ENCODE measurements at places on chromosomes 7 and 10.
A peak's percentile ranks its signal among the peaks of the same experiment; 100 is the strongest.

DNA sequence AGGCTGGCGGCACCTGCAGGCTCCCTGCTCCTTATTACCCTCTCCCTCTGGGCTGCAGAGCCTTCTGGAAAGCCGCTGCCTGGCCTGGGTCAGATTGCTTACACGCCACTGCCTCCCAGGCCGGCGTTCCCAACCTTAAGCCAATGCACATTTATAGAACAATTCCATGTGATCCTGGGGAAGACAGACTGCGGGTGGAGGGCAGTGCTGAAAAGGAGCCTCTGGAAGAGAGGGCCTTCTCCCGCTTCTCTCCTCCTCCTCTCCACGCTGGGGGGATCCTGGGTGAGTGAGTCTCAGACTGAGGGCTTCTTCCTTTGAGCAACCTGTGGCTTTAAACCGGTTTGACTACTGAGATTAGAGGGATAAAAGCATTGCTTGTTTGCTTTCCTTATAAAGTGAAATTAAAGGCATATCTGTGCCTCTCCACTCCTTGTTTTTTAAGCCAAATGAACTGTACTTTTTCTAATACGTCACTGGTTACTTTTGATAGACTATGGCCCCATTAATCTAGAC lies 5.5 kb downstream of the TACC2 start:
- DNase-seq: no peak

DNA sequence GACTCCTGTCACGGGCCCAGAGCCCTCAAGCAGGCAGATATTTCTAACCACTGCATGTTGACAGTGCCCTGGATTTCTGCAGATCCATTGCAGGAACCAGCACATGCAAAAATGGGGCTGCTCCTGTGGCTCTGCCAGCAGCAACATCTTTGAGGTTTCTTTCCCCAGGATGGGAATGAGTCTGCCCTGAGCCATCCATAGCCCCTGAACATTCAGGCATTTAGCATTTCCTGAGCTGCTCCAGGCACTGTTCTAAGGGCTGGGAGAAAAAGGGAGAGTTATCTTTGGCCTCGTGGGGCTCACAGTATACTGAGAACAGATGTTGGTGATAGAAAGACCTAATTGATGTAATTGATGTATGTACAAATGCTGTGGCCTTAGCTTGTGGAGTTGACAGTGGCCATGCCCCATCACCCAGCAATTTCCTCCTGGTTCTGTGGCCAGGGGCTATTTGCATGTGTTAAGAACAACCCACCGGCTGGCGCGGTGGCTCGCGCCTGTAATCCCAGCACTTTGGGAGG lies 66.0 kb upstream of the LRRC4 start:
- DNase-seq: no peak

- no peak for DNase-seq
These were observed 108.1 kb downstream of the GLRX3 start for GRCh38 chr10:130244031-130244927.

DNA sequence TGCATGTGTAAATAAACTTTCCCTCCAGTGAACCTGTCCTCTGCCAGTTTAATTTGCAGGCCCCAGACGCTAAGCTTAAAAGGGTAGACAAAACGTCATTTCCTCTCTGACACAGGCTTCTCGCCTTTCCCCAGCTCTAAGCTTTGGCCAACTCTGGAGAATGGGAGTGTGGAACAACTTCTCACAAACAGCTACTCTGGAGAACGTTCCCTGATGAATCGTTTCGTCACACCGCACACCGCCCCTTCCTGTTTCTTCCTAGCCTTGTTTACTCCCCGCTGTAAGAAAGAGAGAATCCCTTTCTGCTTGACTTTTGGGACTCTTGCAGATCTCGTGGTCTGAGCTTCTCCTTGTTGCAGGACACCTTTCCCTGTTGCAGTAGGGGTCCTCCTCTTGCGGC lies 564.2 kb downstream of the TCERG1L start:
- no peak for DNase-seq

GRCh38 chr10:31121757-31122577 lies 90.3 kb upstream of the ZNF438 start:
- no peak for DNase-seq

DNA sequence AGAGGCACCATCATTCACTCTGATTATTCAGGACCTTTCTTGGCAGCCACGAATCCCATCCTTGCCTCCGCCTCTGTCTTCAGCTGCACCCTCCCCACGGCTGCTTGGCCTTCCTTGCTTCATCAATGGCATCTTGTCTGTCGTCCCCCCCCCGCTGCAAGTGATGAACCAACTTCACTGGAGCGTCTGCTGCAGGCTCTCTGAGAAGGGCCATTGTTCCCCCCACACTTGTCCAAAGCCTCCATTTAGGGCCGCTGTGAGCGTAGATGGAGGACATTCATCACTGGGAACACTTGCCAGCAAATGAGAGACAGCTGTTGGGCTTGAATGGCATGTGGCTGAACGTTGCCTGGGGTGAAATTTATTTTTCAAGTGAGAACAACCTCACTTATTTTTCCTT lies 20.1 kb downstream of the AFAP1L2 start:
- DNase-seq: no peak

DNA sequence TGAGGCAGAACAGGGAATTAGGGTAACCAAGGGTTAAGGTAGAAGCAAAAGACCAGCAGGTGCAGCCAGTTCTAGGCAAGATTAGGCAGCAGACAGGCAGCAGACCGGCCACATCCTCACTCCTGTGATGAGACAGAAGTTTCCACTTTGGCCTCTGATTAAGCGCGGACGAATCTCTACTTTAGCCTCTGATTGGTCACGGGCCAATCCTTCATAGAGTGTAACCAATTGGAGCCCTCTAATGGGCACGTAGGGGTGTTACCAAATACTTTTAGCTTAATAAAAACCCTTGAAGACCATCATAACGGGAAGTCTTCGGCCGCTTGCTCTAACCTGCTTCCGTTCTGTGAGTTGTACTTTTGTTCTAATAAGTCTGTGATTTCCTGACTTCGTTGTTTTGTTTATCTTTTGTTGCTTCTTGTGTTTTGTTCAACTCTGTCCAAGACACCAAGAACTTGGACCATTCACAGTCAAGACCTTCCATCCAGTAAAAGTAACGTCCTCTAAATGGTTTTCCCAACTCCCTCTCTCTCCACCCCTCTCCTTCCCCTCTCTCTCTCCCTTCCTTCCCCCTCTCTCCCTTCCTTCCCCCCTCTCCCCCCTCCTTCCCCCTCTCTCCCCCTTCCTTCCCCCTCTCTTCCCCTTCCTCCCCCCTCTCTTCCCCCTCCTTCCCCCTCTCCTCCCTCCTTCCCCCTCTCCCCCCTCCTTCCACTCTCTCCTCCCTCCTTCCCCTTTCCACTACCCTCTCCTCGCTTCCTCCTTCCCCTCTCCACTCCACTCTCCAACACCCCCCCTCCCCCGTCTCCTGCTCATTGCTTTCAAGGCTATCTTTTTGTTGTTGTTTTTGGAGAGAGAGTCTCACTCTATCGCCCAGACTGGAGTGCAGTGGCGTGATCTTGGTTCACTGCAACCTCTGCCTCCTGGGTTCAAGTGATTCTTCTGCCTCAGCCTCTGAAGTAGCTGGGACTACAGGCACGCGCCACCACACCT lies 13.2 kb upstream of the MALSU1 start:
- DNase-seq: no peak

DNA sequence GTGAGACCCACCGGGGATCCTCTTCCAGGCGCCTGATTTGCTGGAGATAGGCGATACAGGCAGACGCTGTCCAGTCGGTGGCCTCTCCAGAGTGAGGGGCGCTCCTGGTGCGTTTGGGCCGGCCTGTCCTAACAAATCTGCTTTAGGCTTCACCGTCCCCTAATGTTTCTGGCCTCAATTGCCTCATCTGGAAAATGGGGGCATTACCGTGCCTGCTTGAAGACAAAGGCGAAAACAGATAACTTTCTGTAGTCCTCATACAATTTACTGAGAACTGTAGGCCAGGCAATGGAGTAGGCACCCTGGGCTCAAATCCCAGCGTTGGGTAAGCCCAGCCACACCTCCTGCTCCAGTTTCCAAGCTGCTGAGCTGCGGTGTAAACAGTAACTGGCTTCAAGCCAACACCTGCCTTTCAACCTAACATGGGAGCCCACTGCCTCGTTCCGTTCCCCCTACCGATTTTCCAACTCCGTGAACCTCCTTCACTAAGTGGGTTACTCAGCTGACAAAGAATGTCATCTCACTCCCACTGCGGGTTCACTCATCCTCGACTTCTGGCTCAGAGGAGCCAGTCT lies 589 bp upstream of the ZFAND4 start:
- DNase-seq: no peak

DNA sequence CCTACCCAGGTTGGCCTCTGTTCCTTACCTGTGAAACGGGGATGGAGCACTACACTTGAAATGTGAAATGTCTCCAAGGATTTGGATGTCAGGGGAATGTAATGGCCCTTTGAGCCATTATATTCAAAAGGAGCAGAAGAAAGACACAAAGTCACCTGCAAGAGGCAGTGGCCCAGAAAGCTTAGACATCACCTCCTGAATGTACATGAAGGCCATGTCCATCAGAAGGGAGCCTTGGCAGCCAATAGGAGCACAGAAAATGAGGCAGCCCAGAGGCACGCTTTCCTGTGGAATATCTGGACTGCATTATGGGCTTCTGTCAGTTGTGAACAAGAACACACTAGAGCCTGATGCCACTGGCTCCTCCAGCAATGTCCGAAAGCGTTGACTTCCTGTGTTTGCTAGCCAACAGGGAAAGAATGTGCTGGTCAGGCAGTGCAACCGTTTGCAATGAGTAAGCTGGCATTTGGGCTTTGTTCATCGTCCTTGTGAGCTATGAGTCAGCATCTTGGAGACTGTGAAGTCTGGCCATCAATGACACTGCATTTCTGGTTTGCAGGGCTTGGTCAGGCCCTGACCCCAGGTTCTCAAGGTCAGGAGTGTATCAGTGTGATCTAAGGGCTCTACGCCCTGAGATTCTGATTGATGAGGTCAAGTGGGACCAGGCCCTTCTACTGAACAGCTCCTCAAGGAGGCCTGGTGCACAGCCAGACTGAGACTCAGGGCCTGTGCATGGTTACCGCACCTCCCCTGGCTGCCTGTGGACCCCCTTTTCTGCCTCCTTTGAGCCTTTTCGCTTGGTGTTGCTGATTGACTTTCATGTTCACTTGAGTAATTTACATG lies 222.4 kb downstream of the RPS24 start:
- no peak for DNase-seq

GRCh38 chr7:126657137-126657536 lies 595.6 kb downstream of the GRM8 start:
- DNase-seq: no peak

GRCh38 chr10:133179651-133180050 lies 19.6 kb downstream of the KNDC1 start:
- DNase-seq: no peak

GRCh38 chr7:41869596-41869995 lies 166.7 kb upstream of the INHBA start:
- no peak for DNase-seq

GRCh38 chr7:1825897-1826741 lies 156.0 kb downstream of the ELFN1 start:
- no peak for DNase-seq

- DNase-seq: no peak
These were observed 1.9 kb upstream of the OTUD1 start for GRCh38 chr10:23436983-23437382.

DNA sequence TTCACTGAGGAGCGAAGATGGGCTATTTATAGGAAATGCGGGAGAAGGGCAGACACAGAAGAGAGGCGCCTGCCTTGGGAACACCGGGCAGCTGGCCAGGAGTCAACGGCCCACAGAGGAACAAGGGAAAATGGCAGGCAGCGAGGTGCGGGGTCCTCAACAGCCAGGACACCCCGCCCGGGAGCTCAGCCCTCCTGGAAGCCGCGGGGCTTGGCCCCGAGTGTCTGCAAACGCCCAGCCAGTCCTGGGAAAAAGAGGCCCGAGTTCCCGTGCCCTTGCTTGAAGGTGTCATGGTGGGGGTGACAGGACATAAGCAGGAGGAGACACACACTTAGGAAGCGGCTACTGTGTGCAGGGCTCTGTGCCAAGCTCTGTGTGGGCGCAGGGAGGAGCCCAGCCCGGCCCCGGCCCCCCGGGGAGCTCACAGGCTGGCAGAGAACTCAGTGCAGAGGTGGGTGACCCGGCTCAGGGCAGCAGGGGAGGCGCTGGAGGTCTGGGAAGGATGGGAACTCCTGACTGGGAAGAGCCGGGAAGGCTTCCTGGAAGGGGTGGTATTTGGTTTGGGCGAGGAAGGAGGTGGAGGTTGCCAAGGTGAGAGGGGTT lies 79.9 kb downstream of the ELFN1 start:
- no peak for DNase-seq

GRCh38 chr7:142319970-142320369 lies 62.1 kb upstream of the PRSS58 start:
- DNase-seq: peak; percentile 20

- no peak for DNase-seq
These were observed 565.8 kb downstream of the NRG3 start for GRCh38 chr10:82440775-82441174.

DNA sequence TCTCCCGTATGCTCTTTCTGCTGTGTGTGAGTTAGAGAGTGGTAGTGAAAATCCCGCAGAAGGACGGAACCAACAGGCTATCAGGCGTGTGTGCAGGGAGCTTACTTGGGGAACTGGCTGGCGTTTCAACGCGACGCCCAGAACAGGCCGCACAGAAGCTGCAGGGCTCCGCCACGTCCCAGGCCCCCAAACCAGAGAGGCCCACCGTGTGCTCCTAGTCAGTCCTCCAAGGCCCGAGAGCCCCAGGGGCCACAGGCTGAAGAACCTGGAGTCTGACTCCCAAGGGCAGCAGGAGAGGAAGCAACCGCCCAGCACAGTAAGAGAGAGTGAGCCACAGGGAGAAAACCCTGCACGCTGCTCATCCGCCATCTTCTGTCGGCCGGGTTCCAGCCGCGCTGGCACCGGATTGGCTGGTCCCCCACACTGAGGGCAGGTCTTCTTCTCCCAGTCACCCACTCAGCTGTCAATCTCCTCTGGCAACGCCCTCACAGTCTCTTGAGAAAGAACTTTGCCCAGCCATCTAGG lies 730.6 kb upstream of the VSTM2A start:
- no peak for DNase-seq

DNA sequence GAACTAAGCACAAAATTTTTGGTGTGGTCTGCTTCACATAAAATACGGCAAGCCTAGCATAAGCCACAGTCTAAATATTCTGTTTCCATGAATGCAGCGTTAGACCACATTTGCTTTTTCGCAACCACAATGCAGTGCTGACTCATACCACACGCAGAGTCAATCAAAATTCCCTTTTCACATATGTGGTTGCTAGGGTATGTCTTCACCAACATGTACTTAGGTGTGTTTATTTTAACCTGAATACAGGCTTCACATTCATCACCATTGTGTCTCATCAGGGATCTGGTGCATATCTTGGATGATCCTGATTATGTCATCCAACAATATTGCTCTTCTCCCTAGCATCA lies 90.8 kb downstream of the CHN2 start:
- DNase-seq: no peak

GRCh38 chr7:28174901-28175661 lies 5.5 kb downstream of the JAZF1 start:
- no peak for DNase-seq

DNA sequence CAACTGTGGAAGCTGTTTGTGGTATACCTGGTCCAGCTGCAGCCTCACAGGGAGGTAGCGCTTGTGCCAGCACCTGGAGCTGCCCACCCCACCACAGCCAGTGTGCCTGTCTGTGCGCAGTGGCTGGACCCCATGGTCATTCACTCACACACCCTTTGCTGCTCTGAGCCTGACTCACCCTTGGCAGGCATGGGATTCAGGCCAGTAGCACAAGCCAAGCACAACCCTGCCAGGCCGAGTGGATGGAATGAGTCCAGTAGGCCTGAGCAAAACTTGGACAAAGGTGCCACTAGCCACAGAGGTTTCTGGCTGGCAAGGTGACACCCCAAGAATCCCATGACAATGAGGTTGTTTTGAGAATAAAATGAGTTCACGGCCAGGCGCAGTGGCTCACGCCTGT lies 19.0 kb downstream of the RBM48 start:
- no peak for DNase-seq

Measured in stimulated activated CD4-positive, alpha-beta T cell treated with anti-CD3 and anti-CD28 coated beads, Interleukin-1b, Interleukin-23, amount 100 ng/mL, for 1 hour (primary cell).